Tibial nerve (tissue), 4 donors: ENCODE measurements at places on chromosomes 2 and 18. TPM values are rescaled to one million over a fixed set of nuclear protein-coding genes. Genes with fewer than 3 reads are reported as not detected.

GRCh38 chr2:112035786-112036185, 19.3 kb upstream of the TMEM87B start:
- DNase-seq, result no peak

DNA sequence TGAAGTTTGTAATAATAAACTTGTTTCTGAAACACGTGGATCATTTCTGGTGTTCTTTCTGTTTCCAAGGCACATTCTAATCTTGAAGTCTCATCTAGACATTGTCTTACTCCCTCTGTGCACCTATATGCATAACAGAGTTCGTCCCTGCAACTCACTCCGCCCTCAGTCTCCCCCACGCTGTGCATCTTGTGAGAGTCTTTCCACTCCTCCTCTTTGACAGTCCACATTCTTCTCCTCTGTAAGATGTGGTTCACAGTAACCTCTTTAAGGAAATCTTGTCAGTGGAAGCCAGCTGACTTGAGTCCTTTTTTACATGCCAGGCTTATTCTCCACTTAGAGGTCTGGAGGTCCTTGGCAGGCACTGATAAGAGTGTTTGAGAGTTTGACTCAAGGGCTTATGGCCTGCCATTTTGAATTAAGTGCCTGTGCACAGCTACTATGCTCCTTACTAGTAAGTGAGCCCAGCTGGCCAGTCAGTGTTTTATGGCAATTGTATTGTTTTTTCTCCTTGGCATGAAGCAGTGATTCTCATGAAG, 108.9 kb upstream of the IL1R2 start:
- no peak for DNase-seq

- DNase-seq, result no peak
Measured at GRCh38 chr2:44652701-44653100, 288.8 kb upstream of the SIX3 start.

DNA sequence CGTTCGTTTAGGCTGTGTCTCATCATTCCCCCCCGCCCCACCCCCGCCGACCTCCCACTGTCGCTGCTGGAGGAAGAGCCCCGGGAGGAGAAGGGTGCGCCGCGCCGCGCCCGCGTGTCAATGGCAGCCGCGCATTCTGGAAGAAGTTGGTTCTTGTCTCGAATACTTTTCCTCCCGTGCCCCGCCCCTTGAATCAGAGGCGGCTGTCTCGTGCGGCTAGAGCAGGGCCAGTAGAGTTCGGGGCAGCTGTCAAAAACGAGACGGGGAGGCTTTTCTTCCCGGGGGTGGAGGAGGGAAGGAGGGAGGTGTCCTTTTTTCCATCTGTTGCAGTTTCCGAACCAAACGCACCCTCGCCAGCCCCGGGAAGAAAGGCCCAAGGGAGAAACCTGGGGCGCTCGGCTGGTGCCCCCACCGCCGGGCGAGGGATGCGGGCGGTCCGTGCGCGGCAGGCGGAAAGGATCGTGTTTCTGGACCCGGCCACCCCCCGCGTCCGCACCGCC, 410 bp upstream of the TGIF1 start:
- no peak for DNase-seq

- DNase-seq, result no peak
Measured at GRCh38 chr2:84559838-84560237, 43.5 kb downstream of the DNAH6 start.

- no peak for DNase-seq
Measured at GRCh38 chr2:187505065-187505672, 49.1 kb downstream of the TFPI start.

- no peak for DNase-seq
Measured at GRCh38 chr18:32439241-32439640, 31.4 kb downstream of the GAREM1 start.

GRCh38 chr18:3051718-3052410, 38.9 kb upstream of the LPIN2 start:
- DNase-seq, result no peak

- DNase-seq, result no peak
Measured at GRCh38 chr2:43038034-43038695, 188.2 kb downstream of the ZFP36L2 start.

DNA sequence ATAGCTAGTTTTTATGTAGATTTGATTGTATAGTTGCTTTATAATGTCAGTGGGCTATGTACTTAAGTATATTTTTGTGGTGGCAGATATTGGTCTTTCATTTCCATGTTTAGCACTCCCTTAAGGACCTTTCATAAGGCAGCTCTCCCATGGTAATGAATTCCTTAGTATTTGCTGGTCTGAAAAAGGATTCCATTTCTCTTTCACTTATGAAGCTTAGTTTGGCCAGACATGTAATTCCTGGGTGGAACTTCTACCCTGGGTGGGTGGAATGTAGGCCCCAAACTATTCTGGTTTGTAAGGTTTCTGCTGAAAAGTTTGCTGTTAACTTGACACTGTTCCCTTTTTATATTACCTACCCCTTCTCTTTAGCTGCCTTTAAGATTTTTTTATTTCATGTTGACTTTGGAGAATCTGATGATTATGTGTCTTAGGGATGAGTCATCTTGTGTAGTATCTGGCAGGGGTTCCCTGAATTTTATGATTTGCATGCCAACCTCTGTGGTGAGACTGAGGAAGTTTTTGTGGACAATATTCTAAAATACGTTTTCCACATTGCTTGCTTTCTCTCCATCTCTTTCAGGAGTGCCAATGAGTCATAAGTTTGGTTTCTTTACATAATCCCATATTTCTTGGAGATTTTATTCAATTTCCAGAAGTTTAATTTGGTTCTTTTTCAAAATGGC, 65.4 kb upstream of the VRK2 start:
- DNase-seq, result no peak

DNA sequence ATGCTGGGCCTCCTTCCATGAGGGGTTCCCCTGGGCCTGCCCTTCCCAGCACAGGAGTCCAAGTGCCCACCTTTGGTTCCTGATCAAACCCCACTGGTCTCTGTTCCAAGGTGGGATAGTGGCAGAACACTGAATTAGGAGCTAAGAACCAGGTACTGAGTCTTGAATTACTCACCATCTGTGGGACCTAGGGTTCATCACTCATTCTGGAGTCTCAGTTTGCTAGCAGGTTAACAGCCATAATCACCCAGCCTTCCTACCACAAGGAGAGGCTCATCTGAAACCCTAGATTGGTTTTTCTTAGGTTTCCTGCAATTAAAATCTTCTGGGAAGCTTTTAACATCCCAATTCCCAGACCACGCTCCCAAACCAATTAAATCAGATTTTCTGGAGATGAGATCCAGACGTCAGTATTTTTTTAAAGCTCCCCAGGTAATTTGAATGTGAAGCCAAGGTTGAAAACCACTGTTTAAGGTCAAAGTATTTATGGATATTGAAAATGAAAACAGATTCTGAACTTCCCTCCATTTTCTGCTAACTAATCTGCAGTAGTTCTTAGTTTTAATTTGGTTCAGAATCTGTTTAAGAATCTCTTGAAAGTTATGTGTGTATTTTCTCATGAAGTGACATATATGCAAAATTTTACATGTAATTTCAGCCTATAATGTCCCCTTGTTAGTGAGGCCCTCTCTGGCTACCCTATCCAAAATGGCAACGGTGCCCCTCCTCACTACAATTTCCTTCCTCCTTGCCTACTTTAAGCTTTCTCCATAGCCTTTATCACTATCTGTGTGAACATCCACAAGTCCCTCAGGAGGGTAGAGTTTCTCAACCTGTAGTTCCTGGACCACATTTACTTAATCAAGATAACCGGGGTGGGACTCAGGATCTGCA, 166.5 kb upstream of the CXCR4 start:
- DNase-seq, result no peak

DNA sequence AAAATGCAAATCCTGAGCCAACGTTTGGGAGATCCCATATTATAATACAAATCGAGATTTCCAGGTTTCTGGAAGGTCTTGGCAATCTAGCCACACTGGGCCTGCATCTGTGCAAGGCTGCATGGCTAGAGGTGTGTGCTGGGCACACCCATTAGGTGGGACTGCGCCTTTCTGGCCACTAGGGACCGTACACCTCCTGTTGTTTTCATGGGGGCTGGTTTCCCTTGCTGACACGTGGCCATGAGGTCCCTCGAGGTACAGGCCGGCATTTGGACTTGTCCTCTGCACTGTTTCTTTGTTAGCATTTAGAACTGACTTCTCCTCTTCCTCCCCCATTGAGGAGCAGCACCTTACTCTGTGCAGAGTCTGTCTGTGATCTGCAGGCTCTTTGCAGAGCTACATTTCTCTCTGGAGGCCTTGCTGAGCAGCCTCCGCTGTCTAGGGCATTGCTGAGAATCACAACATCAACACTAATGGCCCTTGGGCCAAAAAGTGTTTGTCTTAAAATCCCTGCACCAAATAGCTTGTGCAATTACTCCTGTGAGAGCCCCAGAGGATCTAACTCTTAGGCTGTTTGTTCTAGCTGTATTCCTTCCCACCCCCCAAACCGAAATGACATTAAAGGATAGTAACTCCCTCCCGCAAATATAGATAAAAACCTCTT, 131.2 kb downstream of the NEDD4L start:
- no peak for DNase-seq

DNA sequence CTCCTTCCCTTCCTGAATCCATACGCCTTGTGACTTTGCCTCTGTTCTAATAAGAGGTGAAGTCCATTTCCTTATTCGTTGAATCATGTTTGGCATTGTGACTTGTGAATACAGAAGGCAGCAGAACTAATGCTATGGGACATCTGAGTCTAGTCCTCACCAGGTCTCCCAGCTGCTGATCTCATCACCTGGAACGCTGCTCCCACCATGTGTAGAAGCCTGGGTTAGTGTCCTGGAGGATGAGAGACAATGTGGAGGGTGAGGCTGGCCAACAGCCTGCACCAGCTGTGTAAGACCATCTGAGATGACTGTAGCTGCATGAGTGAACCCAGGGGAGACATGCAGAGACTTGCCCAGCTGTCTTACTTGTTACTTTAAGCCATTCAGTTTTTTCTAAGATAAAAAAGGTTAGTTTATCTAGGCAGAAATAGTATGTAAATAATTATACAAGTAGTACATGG, 3.5 kb upstream of the HAAO start:
- DNase-seq, result no peak

DNA sequence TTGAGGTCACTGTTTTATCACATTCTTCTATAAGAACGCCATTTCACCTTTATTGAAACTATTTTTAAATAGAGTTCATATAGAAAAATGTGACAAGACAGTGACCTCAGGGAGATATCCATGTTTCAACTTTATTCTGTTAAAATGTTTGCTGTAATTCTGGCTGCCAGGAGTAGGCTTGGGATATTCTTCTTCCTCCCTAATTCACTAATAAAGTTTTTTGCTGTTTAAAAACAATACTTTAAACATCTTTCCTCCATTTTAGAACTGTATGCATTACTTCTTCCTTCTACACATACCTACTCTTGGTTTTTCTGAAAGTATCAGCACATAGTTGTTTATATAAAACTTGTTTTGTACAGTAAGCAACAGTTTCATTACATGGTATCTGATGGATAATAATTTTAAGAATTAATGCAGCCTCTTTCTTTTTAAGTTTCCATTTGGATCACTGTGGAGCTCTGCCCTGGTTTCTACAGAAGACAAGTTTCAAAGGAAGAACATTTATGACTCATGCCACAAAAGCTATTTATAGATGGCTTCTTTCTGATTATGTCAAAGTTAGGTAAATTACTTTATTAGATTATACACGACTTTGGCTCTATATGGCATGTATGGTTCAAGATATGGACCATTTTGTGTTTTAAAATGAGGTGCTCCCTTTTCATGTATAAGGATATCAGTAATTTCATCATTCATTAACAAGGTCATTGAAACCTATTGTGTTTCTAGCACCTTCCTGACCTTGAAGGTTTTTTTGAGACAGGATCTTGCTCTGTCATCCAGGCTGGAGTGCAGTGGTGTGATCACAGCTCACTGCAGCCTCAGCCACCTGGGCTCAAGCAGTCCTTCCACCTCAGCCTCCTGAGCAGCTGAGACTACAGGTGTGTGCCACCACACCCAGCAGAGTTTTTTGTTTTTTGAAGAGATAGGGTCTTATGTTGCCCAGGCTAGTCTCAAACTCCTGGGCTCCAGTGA, 7.2 kb downstream of the CPSF3 start:
- DNase-seq, result no peak

- no peak for DNase-seq
Measured at GRCh38 chr18:13610555-13611141, 115.7 kb downstream of the FAM210A start.

GRCh38 chr2:187302116-187302515, 145.9 kb downstream of the CALCRL start:
- no peak for DNase-seq

- DNase-seq, result no peak
Measured at GRCh38 chr18:26436176-26437051, 111.9 kb downstream of the KCTD1 start.

GRCh38 chr2:112641701-112642100, 4.0 kb upstream of the SLC20A1 start:
- DNase-seq, result no peak

DNA sequence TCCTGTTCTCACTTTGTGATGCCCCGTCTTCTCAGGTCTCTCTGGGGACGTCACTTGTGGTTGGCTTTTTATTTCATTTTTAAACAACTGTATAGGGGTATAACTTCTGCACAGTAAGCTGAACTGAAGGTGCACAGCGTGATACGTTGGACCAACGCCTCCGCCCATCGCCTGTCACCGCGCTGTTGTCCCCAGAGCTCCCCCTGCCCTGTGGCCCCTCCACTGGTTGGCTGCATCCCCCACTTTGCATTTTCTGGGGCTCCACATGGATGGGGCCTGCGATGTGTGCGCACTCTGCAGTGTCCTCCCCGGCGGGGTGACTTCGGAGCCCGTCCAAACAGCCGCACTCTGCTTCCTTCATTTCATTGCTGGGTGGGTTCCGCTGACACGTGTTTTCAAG, 14.3 kb downstream of the GPR35 start:
- no peak for DNase-seq

- no peak for DNase-seq
Measured at GRCh38 chr2:6401301-6401700, 464.4 kb downstream of the CMPK2 start.

- no peak for DNase-seq
Measured at GRCh38 chr2:199861132-199861774, 10.3 kb upstream of the FTCDNL1 start.

- no peak for DNase-seq
Measured at GRCh38 chr2:23559561-23560239, 174.7 kb downstream of the KLHL29 start.

- no peak for DNase-seq
Measured at GRCh38 chr2:132760971-132761370, 91.0 kb upstream of the LYPD1 start.

GRCh38 chr2:96870626-96871255, 861 bp upstream of the SEMA4C start:
- no peak for DNase-seq

GRCh38 chr2:73070643-73071359, 711 bp downstream of the SFXN5 start:
- DNase-seq, result no peak

- no peak for DNase-seq
Measured at GRCh38 chr2:28993206-28993960, 12.3 kb downstream of the TOGARAM2 start.

The MARS2 gene
- 7.5 TPM for total RNA-seq

The REG3G gene
- not detected for total RNA-seq

The TUBA4B gene
- total RNA-seq, result not detected

The KRTCAP3 gene
- 18.1 TPM for total RNA-seq

The ANKRD62 gene
- total RNA-seq, result not detected

The LYPD1 gene
- 3.1 TPM for total RNA-seq

The TMEFF2 gene
- total RNA-seq, result not detected

The KCNJ3 gene
- total RNA-seq, result 24.1 TPM
